PC-3 (cell line): ENCODE measurements at places on chromosomes 7 and 10. TPM values are rescaled to one million over a fixed set of nuclear protein-coding genes. Genes with fewer than 3 reads are reported as not detected.

- H3K4me3 ChIP-seq: no peak overlapping the region
- H3K27ac ChIP-seq: no peak overlapping the region
- no peak for DNase-seq
- H3K36me3 ChIP-seq: no peaks in the 10 kb centered on the region
- H3K4me1 ChIP-seq: no peaks in the 10 kb centered on the region
- peaks cover 62% of the 10 kb centered on the region for H3K27me3 ChIP-seq
These were observed 52.4 kb upstream of the FAM204A start for GRCh38 chr10:118394301-118395200.

- peak overlapping the region; percentile 1; the same call in 1 of the 2 replicates for H3K4me3 ChIP-seq
- peak overlapping the region; percentile 96 for H3K27ac ChIP-seq
- peaks cover 61% of the 10 kb centered on the region for H3K4me1 ChIP-seq
- DNase-seq: peak; percentile 99
These were observed 11.5 kb upstream of the AKR1B10 start for GRCh38 chr7:134515569-134516468.

GRCh38 chr10:77496941-77497420 lies 140.6 kb downstream of the KCNMA1 start:
- H3K36me3 ChIP-seq: peaks cover 14% of the 10 kb centered on the region
- H3K4me3 ChIP-seq: no peak overlapping the region
- no peak overlapping the region for H3K27ac ChIP-seq
- peaks cover 18% of the 10 kb centered on the region for H3K4me1 ChIP-seq
- no peaks in the 10 kb centered on the region for H3K27me3 ChIP-seq
- no peak for DNase-seq

DNA sequence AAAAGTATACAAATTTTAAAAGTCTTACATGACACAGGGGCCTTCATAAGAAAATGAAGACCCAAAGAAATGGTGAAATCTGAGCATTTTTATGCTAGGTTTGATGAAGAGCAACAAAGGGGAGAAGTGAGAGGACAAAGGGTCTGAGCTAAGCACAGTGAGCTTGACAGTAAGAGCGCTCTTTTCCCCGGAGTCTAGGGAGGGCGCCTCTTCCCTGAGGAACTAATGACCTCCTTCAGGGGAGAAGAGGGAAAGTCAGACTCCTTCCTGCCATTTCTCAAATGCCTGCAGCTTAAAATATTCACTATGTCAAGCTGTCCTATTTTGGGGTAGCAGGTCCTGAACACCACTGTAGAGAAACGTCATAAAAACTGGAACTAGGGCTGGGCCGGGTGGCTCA lies 18.1 kb upstream of the PAXIP1 start:
- 0 out of 2 replicates have a peak, but pooled peaks cover 11% of the 10 kb centered on the region for H3K27me3 ChIP-seq
- no peak for DNase-seq
- H3K27ac ChIP-seq: no peak overlapping the region
- H3K4me1 ChIP-seq: no peaks in the 10 kb centered on the region
- no peaks in the 10 kb centered on the region for H3K36me3 ChIP-seq

- H3K4me1 ChIP-seq: no peaks in the 10 kb centered on the region
- no peak overlapping the region for H3K27ac ChIP-seq
- H3K4me3 ChIP-seq: no peak overlapping the region
These were observed 266.2 kb upstream of the RNF32 start for GRCh38 chr7:156374335-156374734.

Gene AZGP1
- total RNA-seq: 0.18 TPM in 1 of 2 replicates, not detected in the other
